CD8-positive, alpha-beta memory T cell (primary cell): ENCODE measurements at places on chromosomes 1 and 21.

DNA sequence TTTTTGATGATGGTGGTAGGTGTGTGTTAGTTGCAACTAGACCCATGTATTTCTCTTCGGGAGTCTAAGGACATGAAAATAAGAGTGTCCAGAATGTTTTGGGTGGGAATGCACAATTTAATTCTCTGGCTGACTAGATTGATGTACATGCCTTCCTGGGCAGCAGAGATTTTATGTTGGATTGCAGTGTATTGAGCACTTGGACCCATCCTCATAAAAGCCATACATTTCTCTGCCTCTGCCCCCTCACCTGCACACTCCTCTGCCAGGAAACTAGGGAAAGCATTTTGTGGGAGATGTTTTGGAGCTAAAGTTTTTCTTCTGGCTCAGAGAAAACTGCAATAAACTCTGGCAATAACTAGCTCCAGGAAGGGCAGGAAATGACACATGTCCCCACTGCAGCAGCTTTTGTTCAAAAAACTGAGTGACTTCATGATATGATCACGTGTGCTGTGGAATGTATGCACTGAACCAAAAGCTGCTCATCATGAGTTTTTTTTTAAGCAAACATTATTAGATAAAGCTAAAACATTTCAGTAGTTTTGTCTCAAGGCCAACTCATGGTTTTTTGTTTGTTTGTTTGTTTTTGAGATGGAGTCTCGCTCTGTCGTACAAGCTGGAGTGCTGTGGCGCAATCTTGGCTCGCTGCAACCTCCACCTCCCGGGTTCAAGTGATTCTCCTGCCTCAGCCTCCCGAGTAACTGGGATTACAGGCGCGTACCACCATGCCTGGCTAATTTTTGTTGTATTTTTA, 17.6 kb downstream of the RIT1 start:
- DNase-seq = peak; percentile 19

- DNase-seq = no peak
These were observed 11.2 kb downstream of the OR2W3 start for GRCh38 chr1:247906504-247907047.

- DNase-seq = no peak
These were observed 54.9 kb downstream of the KLHDC7A start for GRCh38 chr1:18535391-18536210.

DNA sequence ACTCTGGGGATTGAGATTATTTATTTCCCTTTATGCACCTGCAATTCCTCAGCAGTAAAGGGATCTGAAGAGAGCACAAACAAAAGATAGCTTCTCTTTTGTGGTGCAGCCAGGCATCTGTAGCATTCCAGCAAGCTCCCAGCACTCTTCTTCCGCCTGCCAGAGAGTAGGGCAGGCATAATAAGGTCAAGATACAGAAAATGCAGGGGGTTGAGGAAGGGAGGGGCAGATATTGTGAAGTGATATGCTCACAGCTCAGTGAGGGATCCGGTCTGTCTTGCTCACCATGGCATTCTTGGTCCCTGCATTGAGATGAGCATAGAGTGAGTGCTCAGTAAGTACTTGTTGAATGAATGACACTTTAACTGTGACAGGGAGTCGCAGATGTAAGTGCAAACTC, 23.9 kb downstream of the FASLG start:
- DNase-seq = no peak

DNA sequence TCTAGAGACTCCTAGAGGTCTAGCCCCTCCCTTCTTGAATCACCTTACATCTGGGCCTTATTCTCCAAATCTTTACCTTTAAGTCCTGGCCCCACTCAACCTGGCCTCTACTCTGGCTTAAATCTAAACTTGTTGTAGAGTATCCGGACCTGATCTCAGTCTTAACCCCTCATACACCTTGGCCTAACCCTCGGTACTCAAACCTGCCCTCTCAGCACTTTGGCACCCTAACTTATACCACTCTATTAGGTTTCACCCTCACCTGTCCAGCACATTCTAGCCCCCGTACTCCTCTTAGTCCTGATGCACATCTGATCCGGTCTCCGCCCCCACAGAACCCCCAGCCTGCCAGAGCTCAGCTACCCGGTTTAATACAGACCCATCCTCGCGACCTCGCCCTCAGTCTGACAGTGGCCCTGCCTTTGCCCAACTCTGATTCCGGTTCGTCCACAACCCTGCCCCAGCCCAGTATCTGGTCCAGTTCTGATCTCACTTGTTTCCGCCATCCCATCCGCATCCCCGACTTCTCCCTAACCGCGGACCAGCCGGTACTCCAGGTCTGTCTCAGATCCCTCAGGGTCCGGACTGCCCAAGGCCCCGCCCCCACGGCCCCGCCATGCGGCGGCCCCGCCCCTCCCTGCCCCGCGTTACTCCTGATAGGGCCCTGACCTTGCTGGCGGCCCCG, 1.5 kb downstream of the TRIM62 start:
- no peak for DNase-seq

GRCh38 chr1:111654839-111655238, 35.2 kb downstream of the RAP1A start:
- no peak for DNase-seq

GRCh38 chr21:45427331-45428271, 22.6 kb downstream of the COL18A1 start:
- no peak for DNase-seq

DNA sequence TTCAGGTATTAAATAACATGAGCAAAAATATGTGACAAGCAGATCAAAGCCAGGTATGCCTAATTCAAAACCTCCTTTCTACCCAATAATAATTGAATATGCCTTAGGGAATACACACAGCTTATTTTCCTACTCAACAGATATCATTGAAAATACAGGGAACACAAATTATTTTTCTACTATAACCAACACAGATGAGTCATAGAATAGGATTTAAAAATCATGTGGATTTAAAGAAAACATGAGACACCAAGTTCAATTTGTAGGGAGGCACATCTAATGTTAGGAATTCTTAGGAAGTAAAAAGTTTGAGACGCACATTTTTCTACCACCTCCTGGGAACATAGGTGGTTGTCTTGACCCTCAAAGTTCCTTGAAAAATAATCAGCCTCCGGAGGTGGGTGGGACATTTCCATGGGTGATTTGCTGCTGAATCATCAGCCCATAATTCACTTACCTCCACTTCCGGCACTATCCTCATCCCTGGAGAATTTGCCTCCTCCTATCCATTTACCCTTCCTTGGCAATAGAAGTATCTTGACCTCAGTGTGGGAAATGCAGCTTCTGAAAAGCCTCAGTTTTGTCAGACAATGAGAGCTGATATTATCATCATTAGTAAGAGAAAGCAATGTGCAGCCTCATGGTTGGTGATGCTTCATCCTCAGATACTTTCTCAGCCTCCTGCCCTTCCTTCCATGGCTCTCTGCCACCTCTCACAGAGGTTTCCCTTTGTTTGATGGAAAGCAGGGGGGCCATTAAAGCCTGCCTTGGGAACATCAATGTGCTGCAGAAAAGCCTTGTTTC, 33.5 kb upstream of the RGS4 start:
- no peak for DNase-seq

DNA sequence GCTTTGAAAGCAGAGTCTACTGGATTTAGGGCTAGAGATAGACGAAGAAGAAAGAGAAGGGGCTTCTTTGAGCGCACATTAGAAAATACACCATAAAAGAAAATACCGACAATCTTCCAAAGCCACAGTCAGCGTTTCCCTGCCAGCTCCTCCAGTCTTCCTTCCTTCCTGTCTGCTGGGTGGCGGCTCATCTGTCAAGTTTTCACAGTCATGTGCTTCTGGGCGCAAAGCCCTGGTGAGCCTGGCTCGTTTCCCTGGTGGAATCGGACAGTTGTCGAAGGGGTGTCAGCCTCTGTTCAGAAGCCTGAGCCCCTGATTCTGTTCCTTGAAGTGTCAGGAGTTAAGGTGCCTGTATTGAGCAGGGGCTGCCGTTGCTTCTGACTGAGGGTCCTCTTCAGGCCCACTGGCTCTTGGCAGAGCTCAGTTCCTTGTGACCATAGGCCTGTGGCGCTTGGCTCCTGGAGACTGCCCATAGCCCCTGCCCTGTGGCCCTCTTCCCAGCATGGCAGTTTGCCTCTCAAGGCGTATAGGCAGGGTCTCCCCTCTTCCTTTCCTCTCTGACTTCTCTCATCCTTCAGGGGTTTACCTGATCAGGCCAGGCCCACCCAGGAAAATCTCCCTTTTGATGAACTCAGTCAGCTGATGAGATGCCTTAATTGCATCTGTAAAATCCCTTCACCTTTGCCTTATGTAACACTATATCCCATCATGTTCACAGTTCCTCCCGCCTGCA, 58.6 kb downstream of the ADARB1 start:
- DNase-seq = no peak

GRCh38 chr1:206472454-206472853, 2.2 kb downstream of the IKBKE start:
- DNase-seq = no peak

DNA sequence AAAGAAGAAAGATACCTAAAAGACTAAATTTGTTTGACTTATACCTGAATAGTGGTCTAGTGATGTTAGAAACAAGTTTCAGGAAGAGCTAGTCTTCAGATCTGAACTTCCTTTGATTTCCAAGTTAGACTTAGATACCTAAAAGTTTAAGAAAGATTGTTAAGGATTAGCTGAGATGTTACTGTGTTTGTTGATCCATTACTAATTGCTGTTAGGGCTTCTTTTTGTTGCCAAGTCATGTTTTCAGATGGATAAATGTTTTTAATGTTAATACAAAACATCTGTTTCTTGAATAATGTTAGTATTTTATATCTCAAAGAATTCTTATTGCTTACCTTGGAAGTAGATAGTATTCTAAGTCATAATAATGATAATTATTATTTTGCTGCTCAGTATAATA, 11.6 kb downstream of the GNAI3 start:
- DNase-seq = no peak

GRCh38 chr1:88647249-88647645, 36.8 kb upstream of the PKN2 start:
- no peak for DNase-seq

DNA sequence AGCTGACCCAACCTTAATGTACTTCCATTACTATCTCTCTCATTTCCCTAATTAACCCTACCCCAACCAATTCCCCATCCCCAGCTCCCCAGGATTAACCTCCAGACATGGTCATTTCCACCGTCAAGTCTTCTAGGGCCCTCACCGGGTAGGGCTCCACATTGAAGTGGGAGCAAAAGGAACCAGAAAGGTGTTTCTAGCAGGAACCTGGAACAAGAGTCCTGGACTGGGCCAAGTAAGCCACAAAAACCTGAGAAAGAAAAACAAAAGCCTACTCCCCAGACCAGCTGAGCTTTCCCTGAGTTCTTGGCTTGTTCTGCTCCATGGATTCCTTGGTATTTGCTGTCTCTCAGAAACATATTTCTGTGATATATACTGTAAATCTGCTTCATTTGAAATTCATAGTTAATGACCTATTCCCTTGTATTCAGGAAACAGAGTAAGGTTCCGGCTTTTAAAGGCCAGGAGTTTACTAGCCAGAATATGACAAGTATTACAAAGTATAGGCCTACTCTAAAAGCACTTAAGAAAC, 58.4 kb downstream of the SYF2 start:
- DNase-seq = no peak

DNA sequence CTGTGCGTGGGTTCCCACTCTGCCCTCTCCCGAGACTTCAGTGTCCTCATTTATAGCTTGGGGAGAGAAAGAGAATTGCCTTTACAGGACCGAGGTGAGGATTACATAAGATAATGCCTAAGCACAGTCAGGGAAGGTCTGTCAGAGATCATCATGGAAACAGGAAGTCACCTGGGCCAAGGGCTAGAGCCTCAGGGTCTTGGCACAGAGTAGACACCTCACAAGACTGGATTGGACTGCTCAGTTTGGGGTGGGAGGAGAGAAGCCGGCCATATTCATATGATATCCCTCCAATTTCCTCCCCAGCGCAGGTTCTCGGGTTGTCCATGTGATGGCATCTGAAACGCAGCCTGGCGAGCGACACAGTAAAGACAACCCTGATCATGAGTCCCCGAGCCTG, 3.8 kb downstream of the CNR2 start:
- DNase-seq = no peak

DNA sequence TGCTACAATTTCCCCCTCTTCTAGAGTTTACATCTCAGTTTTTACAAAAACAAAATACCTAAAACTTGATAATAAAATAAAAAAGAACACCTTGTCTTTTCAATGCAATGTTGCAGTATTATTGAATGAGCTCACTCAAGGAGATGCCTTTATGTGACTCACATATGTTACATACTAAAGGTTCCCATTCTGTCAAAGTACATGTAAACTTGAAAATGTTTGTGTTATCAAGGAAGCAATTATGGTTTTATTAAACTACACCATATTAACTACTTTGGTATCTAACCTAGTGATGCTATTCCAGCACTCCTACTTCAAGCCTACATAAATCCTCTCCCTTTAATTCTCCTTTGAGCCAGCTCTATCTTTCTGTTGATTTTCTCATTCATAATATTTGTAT, 658.3 kb downstream of the PTPRC start:
- no peak for DNase-seq

- no peak for DNase-seq
These were observed 10.2 kb downstream of the KCNC4 start for GRCh38 chr1:110220324-110220723.

DNA sequence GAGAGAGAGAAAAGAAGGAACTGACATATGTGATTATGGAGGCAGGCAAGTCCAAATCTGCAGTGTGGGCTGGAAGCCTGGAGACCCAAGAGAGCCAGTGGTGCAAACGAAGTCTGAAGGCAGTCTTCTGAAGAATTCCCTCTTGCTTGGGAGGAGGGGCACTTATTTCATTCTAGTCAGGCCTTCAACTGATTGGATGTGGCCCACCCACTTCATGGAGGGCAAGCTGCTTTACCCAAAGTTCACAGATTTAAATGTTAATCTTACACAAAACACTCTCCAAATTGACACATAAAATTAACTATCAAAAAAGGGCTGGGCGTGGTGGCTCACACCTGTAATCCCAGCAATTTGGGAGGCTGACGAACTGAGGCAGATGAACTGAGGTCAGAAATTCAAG, 103.5 kb upstream of the RAB3GAP2 start:
- no peak for DNase-seq

DNA sequence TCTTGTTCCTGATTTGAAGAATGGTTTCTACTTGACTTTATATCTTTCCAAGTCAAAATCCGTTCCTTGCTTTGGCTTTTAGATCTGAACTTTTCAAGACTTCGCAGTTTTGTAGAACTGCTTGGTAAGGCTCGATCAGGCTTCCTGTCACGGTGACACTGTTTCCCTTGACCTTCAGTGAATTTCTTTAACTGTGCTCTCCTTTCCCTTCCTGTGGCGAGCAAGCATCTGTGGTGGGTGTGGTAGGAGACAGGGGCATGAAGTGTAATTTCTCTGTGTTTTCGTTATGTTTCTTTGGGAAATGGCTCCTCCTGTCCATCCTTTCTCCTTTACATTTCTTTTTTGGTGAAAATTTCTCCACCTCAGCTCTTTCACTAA, 10.4 kb downstream of the STYXL2 start:
- no peak for DNase-seq

DNA sequence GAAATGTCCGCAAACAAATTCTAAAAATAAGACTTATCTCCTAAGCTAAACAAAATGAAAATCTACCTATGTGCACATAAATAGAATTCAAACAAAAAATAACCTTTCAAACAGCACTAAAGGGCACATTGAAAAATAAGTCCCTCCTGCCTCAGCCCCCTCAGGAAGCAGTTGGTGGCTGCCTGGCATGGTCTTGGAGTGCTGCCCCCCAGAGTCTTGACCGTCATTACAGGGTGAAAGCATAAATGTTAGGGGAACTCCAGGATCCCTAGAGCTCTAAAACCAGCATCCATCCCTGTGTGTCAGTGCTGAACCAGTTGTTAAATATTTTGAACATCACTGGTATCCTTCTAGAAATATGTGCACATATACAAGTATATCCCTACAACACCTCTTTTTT, 6.5 kb upstream of the NPL start:
- no peak for DNase-seq
